Uterus (tissue), 4 donors: ENCODE measurements at places on chromosomes 16 and 17. TPM values are rescaled to one million over a fixed set of nuclear protein-coding genes. Genes with fewer than 3 reads are reported as not detected.
A peak's percentile ranks its signal among the peaks of the same experiment; 100 is the strongest.

GRCh38 chr16:66926961-66927436 is 1.7 kb upstream of the RRAD start:
- H3K27ac ChIP-seq = no peak overlapping the region
- H3K4me3 ChIP-seq = no peak overlapping the region
- no peaks in the 10 kb centered on the region for H3K36me3 ChIP-seq
- H3K27me3 ChIP-seq = no peaks in the 10 kb centered on the region

DNA sequence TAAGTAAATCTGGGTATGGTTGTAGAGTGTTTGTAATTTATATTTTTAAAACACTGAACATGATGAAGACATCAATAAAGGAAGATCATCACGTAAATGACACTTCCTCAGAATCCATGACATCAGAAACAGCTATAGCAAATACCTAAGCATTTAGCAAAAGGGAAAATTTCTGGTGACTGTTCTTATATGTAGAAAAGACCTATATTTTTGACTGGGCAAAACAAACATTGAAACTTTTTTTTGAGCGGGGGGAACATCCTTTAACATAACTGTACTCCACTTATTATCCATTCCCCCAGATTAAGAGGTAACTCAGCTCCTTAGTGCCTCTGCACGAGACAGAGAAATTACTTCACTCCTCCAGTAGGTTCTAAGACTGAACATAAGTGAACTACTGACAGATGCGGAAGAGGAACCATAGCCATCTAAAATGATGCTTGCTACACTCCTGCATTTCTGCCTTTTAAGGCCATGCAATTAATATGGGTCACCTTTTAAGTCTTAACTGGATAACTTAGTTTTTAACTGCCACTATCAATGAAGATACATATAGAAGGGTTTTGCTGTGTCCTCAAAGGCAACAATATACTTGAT is 9.4 kb downstream of the CRYBA1 start:
- no peaks in the 10 kb centered on the region for H3K27me3 ChIP-seq
- H3K36me3 ChIP-seq = no peaks in the 10 kb centered on the region
- no peak overlapping the region for H3K4me3 ChIP-seq

Gene FOXO3B
- total RNA-seq = 17.6 TPM

GRCh38 chr17:2872282-2872681 is 76.0 kb downstream of the RAP1GAP2 start:
- H3K4me1 ChIP-seq = no peaks in the 10 kb centered on the region
- no peak overlapping the region for H3K4me3 ChIP-seq
- no peak for DNase-seq
- no peak overlapping the region for H3K27ac ChIP-seq

GRCh38 chr17:83029571-83029970 is 49.8 kb upstream of the METRNL start:
- H3K4me1 ChIP-seq = no peaks in the 10 kb centered on the region
- no peak overlapping the region for H3K4me3 ChIP-seq
- no peak for DNase-seq
- H3K27me3 ChIP-seq = no peaks in the 10 kb centered on the region
- H3K36me3 ChIP-seq = no peaks in the 10 kb centered on the region

DNA sequence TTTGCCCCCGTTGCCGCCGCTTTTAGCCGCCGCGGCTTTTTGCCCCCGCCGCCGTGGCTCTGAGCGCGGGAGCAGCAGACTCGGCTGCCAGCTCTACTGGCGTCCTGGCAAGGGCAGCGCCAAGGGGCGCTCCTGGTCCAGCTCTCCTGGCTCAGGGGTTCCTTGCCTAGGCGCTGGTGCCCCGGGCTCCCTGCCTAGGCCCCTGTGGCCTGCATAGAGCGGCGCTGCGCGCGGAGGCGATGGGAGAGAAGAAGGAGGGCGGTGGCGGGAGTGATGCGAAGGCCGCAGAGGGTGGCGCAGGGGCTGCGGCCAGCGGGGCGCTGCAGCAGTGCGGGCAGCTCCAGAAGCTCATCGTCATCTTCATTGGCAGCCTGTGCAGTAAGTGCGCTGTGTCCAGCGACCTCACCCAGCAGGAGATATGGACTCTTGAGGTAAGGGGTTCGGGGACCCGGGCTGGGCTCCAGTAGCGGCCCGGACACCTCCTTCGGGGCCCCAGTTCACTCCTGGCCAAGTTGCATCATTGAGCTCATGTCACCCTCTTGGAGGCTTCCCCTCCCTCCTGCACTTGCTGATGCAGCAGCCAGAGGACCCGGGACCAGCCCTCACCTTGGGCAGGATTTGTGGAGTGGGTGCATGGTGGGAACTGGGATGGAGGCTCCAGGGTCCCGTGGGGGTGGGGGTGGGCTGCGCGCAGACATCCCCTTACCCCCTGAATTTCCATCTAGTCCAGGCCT is 1344.4 kb downstream of the TP53TG3F start:
- DNase-seq = no peak
- no peak overlapping the region for H3K4me3 ChIP-seq
- no peaks in the 10 kb centered on the region for H3K36me3 ChIP-seq
- no peak overlapping the region for H3K27ac ChIP-seq
- no peaks in the 10 kb centered on the region for H3K27me3 ChIP-seq

Gene HS3ST2
- total RNA-seq = not detected

Gene RAPGEFL1
- total RNA-seq = 3.5 TPM

Gene TBC1D3
- total RNA-seq = not detected

DNA sequence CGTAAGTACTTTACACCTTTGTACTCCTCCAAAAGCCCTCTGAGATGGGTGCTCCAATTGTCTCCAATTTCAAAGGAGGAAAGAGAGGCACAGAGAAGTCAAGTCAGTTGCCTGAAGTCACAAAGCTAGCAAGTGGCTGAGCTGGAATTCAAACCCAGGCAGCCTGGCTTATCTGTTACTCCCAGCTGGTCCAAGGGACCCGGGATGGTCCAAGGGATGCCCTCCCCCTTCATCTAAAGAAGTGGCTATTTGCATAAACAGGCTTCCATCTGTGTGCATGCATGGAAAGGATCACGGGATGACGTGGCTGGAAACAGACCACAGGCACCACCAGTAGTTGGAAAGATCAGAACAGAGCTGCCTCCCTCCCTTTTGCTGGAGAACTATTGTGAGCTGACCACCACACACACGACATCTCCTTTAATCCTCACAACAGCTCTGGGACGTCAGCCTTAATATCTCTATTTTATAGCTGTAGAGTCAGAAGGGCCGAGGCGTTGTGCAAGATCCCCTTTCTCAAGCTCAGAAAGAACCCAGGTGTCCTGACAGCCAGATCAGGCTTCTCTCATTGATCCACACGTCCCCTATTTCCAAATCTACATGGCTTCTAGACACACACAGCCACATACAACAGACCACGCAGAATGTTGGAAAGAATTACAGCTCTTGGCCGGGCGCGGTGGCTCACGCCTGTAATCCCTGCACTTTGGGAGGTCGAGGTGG is 10.9 kb upstream of the COL1A1 start:
- no peaks in the 10 kb centered on the region for H3K27me3 ChIP-seq
- H3K27ac ChIP-seq = peak overlapping the region; percentile 98
- H3K4me1 ChIP-seq = peaks cover 39% of the 10 kb centered on the region

DNA sequence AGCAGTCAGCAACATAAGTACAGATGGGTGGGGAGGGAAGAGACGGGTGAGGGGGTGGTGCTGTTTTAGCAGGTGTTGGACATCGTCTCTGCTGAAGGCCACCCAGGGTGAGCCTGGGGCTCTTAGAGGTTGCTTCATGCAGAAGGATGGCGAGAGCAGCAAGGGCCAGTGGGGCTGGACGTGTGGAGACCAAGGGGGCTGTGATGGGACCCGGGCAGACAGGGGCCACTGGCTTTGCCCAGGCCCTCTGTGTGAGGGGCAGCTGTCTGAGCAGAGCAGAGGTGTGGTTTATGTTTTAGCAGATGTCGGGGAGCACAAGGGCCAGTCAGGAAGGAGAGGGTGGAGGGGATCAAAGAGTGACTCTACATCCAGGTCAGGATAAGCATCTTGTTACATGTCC is 4.8 kb downstream of the NARF start:
- H3K27me3 ChIP-seq = no peaks in the 10 kb centered on the region
- H3K36me3 ChIP-seq = no peaks in the 10 kb centered on the region
- no peak for DNase-seq
- H3K27ac ChIP-seq = no peak overlapping the region
- H3K4me1 ChIP-seq = no peaks in the 10 kb centered on the region
- H3K4me3 ChIP-seq = no peak overlapping the region

- no peaks in the 10 kb centered on the region for H3K36me3 ChIP-seq
- no peaks in the 10 kb centered on the region for H3K4me1 ChIP-seq
- H3K27me3 ChIP-seq = no peaks in the 10 kb centered on the region
- H3K4me3 ChIP-seq = peak overlapping the region; percentile 96
- DNase-seq = peak; percentile 25
- peak overlapping the region; percentile 93 for H3K27ac ChIP-seq
Observed at GRCh38 chr17:30379303-30379902, 676 bp downstream of the CPD start.

GRCh38 chr17:75706042-75706728 is 15.1 kb upstream of the ITGB4 start:
- no peak overlapping the region for H3K27ac ChIP-seq
- H3K27me3 ChIP-seq = no peaks in the 10 kb centered on the region
- DNase-seq = no peak

- no peak for DNase-seq
- H3K27ac ChIP-seq = no peak overlapping the region
- H3K27me3 ChIP-seq = no peaks in the 10 kb centered on the region
- no peaks in the 10 kb centered on the region for H3K4me1 ChIP-seq
Observed at GRCh38 chr17:9816472-9816871, 5.4 kb downstream of the GSG1L2 start.

GRCh38 chr17:41687828-41688640 is 651 bp upstream of the EIF1 start:
- DNase-seq = peak; percentile 58
- no peaks in the 10 kb centered on the region for H3K27me3 ChIP-seq
- peak overlapping the region; percentile 99 for H3K4me3 ChIP-seq

DNA sequence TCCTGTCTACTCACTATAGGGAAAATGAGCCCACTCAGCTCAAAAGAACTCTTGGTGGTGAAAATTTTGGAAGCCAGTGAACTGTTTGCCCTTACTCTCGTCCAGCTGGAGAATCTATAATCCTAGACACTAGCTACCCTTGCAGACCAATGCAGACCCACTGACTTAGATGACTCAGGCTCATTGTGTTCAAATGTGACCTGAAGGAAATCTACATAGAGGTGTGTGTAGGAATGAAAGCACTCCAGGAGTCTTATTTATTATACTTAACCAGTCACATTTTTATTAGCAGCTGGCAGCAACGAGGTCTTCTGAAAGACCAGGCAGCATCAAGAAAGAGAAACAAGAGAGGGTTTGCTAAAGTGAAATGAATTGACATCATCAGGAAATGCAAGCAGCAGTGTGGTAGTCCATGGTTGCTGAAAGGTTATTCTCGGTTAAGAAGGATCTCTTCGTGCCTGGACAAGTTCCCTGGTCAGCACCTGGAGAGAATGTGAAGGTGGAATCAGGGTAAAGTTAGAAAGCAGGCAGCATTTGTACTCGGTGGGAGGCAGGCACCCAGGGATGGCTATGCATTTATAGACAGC is 1.4 kb downstream of the KRTAP29-1 start:
- no peak for DNase-seq
- no peaks in the 10 kb centered on the region for H3K4me1 ChIP-seq
- H3K27me3 ChIP-seq = no peaks in the 10 kb centered on the region
- H3K27ac ChIP-seq = no peak overlapping the region

GRCh38 chr16:31674686-31675085 is 147.0 kb downstream of the AHSP start:
- H3K4me3 ChIP-seq = no peak overlapping the region
- no peak overlapping the region for H3K27ac ChIP-seq
- no peaks in the 10 kb centered on the region for H3K36me3 ChIP-seq
- H3K27me3 ChIP-seq = no peaks in the 10 kb centered on the region
- H3K4me1 ChIP-seq = no peaks in the 10 kb centered on the region
- DNase-seq = no peak

GRCh38 chr17:5669191-5669590 is 84.9 kb upstream of the NLRP1 start:
- H3K36me3 ChIP-seq = no peaks in the 10 kb centered on the region
- DNase-seq = no peak
- no peaks in the 10 kb centered on the region for H3K4me1 ChIP-seq
- H3K27me3 ChIP-seq = no peaks in the 10 kb centered on the region
- H3K4me3 ChIP-seq = no peak overlapping the region
